ENCODE measurements at places on chromosomes 1 and 21.

GRCh38 chr1:31620631-31621497 lies 3.4 kb downstream of the HCRTR1 start:
- DNase-seq = no peak

DNA sequence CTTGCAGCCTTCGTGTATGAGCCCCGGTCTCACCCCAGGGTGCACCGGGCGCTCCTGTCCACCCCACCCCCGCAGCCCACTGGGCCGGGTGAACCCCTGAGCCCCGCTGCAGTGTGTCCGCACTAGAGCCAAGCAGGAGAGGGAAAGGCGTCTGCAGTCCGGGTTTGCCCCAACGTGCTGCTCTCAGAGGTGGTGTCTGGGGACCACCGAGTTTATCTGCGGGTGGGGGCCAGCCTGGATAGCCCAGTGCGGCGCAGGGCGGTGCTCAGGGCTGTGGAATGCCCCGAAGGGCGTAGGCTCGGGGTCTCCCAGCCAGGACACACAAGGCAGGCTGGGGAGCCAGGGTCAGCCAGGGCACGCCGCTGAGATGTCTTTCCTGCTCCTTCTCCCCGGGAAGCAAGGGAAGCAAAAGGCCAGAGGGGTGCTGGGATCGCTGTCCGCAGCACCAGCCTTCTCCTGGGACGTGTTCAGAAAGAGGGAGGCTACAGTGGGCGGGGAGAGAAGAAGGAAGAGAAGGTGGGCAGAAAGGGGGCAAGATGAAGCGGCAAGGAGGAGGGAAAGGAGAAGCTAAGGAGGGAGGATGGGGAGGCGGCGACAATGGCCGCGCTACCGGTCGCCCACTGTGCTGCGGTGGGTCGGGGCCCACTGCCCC lies 56.6 kb downstream of the MAB21L3 start:
- no peak for DNase-seq

DNA sequence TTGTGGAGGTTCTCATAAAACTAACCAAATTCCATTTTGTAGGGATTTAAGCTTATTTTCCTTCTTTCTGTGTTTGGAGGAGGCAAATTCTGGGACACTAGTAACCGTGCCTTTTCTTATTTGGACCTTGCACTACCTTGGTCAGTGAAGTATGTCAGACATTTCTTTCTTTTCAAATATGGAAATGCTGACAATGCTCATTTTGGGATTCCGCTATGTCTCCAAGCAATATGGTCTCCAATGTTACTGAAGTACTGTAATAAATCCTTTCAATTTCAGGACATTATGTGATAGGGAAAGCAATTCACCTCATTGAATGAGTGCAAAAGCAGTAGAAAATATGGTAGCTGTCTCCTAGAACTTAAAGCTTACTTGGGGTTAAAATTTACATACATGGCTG lies 372.3 kb downstream of the HLX start:
- no peak for DNase-seq

GRCh38 chr1:154741741-154742495 lies 128.2 kb downstream of the KCNN3 start:
- no peak for DNase-seq

- DNase-seq = no peak
These were observed 133.5 kb downstream of the C1orf21 start for GRCh38 chr1:184520336-184520735.

GRCh38 chr1:90719330-90720144 lies 2.4 kb upstream of the BARHL2 start:
- DNase-seq = no peak

GRCh38 chr1:27136236-27136551 lies 18.7 kb downstream of the SLC9A1 start:
- no peak for DNase-seq
